ENCODE measurements at places on chromosomes 4 and X. TPM values are rescaled to one million over a fixed set of nuclear protein-coding genes. Genes with fewer than 3 reads are reported as not detected.

DNA sequence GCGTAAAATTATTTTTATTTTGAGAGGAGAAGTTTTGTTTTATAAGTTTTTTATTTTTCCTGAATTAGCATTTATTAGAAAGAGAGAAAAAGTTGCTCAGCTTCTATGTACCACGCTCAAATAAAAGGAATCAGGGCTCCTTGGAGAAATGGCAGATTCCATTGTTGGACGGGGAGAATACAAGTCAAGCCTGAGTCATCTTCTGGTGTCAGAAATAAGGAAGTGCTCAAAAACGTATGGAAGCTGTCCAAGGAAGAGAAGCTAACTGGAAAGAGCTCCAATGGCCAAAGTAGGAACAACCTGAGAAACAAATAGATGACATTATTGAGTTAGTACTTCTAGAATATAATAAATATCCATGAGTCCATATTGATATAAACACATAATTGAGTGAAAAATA lies 89.3 kb upstream of the NEIL3 start:
- DNase-seq = no peak

GRCh38 chrX:11437642-11438379 lies 144.6 kb downstream of the AMELX start:
- peak; percentile 59 for DNase-seq

DNA sequence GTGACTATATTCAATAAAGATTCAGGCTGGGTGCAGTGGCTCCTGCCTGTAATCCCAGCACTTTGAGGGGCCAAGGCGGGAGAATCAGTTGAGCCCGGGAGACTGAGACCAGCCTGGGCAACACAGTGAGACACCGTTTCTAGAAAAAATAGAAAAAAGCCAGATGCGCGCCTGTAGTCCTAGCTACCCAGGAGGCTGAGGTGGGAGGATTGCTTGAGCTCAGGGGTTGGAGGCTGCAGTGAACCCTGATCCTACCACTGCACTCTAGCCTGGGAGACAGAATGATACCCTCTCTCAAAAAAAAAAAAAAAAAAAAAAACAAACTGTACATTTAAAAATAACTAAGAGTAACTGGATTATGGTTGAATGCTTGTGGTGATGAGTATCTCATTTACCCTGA lies 1.1 kb downstream of the NUDT6 start:
- no peak for DNase-seq

DNA sequence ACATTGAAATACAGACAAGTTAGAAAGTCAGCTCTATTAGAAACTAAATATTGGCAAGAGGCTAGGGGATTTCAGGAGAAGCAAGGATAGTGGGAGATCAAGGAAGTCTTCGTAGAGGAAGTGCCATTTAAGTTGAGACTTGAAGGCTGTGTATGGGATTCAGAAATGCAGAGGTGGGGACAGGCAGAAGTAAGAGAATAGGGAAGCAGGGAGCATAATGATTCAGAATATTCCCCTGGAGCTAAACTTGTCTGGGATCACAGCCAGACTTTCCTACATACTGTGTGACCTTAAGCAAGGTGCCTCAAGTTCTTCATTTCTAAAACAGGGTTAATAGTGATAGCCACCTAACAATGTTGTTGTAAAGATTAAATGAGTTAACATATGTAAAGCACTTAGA lies 108.8 kb downstream of the DDIT4L start:
- DNase-seq = no peak

GRCh38 chr4:121597346-121597934 lies 99.3 kb downstream of the ANXA5 start:
- no peak for DNase-seq

- DNase-seq = no peak
Measured at GRCh38 chr4:67101612-67102011, 443.7 kb downstream of the CENPC start.

GRCh38 chr4:142164767-142165500 lies 528.6 kb downstream of the IL15 start:
- DNase-seq = no peak

- DNase-seq = no peak
Measured at GRCh38 chr4:8079916-8080753, 78.5 kb downstream of the ABLIM2 start.

The SLITRK4 gene
- 6.1 TPM for total RNA-seq

Measured in fibroblast of villous mesenchyme (primary cell).